ENCODE measurements at places on chromosomes 5 and 9.

DNA sequence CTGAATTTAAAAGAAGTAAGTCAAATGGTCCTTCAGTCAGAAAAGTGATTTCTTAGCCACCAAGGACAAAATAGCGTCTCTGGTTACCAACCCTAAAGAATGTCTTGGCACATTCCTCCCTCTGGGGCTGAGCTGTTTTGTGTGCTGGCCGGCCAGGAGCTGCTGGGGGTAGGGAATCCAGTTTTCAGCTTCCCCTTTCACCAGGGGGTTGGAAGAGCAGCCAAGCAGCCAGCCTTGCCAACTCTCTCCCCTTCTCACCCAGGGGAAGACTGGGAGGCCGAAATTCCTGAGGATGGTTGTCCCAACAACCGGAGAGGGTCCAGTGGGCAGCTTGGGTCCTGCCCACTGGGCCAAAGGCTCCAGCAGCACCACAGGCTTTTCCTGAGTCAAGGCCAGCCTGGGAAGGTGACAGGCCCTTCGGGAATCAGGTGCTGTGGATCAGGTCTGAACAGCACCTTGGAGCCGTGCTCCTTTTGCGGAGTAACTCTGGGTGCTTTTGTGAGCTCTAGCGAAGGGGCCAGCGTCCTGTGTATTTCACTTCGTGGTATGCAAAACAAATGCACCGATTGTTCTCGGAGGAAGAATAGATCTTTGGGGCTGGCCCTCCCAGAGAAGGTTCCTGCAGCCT, 4.2 kb downstream of the WWC1 start:
- DNase-seq: peak; percentile 88

- DNase-seq: no peak
Measured at GRCh38 chr5:43533646-43534045, 18.7 kb upstream of the C5orf34 start.

- no peak for DNase-seq
Measured at GRCh38 chr5:151144275-151144674, 13.3 kb downstream of the ANXA6 start.

- no peak for DNase-seq
Measured at GRCh38 chr9:8907868-8908267, 1108.3 kb upstream of the DMAC1 start.

DNA sequence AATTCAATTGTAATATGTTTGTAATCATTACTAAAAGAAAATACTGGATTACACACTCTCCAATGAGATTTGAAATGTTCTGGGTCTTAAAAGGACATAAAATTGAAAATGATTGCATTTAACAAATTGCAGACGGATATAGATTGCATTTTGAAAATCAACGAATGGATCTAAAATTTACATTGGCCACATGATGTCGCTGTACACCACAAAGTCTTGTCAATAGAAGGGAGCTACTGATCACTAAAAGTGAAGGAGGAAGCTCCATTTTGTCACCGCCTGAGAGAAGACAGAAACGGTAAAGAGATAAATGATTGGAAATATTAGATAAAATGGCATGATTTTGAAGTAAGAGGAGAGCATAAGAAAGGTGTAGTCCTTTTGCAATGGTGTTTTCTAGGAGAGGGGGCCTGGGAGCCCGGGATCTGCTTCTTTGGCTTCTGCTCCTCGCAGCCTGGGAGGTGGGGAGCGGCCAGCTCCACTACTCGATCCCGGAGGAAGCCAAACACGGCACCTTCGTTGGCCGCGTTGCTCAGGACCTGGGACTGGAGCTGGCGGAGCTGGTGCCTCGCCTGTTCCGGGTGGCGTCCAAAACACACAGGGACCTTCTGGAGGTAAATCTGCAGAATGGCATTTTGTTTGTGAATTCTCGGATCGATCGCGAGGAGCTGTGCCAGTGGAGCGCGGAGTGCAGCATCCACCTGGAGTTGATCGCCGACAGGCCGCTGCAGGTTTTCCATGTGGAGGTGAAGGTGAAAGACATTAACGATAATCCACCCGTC, at the start of gene PCDHA1:
Gene PCDHA1 (plus strand): TSS at position 236 of the 782 bp plus-strand sequence.
- DNase-seq: no peak

GRCh38 chr5:38547257-38547656, 9.2 kb downstream of the LIFR start:
- no peak for DNase-seq

DNA sequence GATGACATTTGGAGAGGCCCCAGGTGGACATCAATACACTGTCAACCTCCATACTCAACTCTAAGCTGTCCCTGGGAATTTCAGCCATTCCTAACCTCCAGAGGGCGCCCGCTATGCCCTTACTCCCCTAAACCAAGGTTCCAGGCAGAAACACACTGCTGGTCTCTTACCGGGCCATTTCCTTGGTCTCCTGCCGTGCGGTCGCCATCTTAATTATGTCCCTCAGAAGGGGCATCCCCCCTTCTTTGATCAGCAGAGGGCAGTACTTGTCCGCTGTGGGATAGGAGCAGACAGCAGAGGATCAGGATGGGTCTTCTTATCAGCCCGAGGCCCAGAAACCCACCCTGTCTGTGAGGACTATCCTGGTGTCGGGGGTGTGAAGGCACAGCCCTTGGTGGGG, 9.3 kb upstream of the ZDHHC12 start:
- peak; percentile 82 for DNase-seq

DNA sequence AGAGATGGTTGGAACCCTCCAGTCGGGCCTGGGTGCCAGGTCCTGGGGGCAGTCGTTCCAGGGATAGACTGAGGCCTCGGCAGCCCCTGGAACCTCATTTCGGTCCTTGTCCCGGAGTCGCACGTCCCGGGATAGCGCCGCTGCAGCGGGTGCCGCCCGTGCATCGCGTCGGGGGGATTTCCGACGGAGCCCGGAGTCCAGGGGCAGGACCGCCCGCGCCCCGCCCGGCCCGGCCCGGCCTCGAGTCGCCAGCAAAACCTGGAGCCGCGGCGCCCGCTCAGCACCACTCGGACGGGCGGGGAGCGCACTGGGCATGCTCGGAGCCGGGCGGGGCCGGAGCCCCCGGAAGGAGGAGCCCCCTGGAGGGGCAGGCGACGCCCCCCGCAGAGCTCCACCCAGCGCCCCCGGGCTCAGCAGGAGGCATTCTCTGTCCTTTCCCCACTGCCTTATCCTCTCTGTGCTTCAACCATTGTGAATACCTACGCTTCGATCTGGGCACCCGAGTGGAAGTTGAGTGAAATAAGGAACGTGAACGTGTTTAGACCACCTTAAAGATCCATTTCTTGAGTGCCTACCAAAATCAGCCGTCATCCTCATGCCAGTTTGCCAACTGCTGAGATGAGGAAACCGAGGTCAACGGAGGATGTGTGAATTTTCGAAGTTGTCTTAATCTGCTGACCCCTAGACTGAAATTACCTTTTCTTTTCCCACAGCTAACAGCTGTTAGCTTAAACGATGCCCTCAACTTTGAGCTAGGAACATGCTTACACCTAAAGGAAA, 1.7 kb upstream of the PTPN3 start:
- DNase-seq: peak; percentile 27

GRCh38 chr9:129487658-129488483, 133.0 kb downstream of the C9orf50 start:
- peak; percentile 45 for DNase-seq

DNA sequence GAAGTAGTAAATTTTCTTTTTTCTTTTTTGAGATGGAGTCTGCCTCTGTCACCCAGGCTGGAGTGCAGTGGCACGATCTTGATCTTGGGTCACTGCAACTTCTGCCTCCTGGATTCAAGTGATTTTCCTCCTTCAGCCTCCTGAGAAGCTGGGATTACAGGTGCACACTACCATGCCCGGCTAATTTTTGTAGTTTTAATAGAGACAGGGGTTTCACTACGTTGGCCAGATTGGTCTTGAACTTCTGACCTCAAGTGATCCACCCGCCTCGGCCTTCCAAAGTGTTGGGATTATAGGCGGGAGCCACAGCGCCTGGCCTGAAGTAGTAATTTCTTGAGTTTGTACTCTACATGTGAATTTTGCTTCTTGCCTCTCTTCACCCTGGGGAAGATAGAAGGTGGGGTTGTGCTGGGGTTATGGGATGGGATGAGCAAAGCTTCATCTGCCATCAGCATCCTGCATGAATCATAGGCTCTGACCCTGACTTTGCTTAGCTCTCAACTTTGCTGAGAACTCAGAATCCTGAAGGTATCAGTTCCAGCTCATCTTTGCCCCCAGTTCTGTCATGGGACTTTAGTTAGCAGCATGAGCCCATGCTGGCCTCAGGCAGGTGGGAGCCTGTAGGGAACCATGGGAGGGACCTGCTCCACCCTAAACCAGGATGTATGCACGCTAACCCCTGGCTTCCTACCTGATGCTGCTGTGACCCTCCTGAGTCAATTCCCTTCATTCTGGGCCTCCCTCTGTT, 9.3 kb upstream of the CCL21 start:
- DNase-seq: no peak

DNA sequence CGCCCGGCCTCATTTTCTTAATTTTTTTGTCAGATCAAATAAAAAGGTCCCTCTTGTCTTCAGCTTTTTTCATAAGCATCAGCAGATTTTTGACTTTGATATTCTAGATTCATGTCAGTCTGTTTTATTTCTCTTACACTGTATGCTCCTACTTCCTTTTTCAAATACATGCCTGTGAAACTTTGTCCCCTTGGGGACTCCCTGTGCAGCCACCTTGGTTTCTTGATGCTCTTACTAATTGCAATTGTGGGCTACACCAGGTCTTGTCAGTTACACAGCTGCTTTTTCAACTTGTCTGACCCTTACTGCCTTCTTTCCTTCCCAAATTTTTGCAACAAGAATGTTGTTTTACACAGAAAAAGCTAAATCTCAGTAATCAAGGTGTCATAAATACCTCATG, 238.2 kb upstream of the KCNN2 start:
- DNase-seq: no peak

- DNase-seq: no peak
Measured at GRCh38 chr9:27626244-27627187, 53.2 kb upstream of the C9orf72 start.

DNA sequence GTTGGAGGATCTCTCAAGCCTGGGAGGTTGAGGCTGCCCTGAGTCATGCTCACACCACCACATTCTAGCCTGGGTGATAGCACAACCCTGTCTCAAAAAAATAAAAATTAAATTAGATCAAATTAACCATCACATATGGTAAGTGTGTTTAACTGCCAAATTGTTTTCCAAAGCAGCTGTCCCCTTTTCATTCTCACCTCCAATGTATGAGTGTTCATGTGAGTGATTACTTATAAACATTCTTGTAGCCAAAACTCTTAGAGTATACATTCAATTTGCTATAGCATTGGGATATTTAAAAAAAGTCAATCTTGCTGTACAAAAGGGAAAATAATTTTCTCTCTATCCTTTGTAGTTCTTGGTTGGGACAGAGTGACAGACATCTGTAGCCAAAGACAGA, 53.4 kb upstream of the SNAPC3 start:
- no peak for DNase-seq

DNA sequence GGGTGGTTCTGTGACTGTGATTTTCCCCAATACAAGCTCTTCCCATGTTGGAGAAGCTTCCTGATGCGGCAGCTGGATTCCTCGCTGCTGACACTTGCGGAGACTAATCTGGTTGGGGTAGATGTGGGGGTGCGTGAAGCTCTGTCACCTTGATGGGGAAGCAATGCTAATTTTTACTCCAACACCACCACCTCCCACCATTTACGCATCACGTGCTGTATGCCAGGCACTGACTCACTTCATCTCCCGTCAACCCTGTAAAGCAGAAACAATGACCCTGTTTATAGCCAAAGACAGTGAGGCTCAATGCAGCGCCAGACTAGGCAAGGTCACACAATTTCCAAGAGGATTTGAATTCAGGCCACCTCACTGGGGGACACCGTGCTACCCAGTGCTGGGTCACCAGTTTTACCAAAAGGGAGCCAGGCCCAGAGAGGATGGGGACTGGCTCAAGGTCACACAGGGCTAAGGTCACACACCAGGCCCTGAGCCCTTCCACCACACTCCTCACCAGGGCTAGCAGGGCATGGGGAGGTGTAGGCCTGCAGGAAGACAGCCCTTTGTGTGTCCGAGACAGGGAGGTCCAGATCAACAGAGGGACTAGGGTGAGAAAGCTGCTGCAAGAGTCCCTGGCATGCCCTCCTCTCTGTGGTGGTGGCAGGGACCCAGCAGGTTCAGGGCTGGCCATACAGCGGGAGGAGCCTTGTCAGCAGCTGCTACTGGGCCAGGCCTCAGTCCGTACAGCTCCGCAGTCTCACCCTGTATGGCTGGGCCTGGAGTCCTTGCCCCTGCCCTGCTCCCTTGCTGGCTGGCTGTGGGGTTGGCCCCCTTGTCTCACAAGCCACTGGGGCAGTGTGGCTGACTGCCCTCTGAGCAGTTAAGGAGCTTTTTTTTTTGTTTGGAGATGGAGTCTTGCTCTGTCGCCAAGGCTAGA, 3.3 kb downstream of the STKLD1 start:
- DNase-seq: no peak

GRCh38 chr9:17521100-17521855, 57.6 kb upstream of the SH3GL2 start:
- no peak for DNase-seq

- DNase-seq: peak; percentile 20
Measured at GRCh38 chr9:4214486-4214885, 85.4 kb downstream of the GLIS3 start.

- no peak for DNase-seq
Measured at GRCh38 chr9:7407246-7407645, 392.3 kb downstream of the DMAC1 start.

DNA sequence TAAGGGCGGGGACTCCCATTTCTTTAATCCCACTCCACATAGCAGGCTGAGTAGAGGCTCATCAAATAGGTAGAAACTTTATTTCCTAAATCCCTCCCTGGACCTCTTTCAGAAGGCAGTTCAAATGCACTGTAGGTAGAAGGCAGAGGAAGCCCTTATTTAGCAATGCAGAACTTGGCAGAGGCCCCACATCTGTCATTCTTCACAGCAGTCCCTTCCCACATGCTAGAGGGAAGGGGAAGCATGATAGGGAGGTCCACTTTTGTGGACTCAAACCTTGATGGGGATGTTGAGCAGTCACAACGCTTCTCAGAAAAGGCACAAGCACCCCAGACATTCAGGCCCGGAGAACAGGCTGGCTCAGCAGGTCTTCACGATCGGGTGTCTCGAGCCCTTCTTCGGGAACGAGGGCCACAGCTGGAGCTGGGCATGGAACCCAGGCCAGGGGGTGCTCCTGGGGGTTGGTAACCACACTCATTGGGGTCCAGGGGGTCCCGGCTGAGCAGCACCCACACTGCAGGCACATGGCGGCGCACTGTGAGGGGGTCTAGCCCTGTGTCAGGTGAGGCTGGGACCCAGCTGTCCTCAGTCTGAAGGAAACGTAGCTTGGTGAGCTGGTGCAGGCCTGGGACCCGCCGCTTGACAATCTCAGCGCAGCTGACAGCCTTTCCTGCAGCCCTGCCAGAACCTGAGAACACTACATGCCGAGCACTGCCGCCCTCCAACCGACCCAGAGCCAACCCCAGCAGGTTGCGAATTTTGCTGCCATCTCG, 1.3 kb downstream of the RPP25L start:
- DNase-seq: no peak

DNA sequence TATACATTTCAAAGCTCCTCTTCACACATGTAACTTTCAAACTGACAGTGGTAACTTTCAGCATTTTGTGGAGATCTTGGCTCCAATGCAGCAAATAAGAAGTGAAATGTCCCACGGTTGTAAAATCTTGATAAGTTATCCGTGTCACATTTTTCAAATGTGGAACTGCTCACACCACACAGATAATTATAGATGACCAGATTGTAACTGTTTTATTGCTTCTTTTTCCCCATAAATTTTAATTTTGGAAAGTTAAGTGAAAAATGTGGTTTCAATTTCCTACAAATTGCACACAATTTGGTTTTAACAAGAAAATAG, 347.1 kb downstream of the EBF1 start:
- DNase-seq: no peak

- peak; percentile 17 for DNase-seq
Measured at GRCh38 chr9:23492126-23493002, 333.7 kb downstream of the ELAVL2 start.
